ENCODE measurements at places on chromosomes 12 and 14.

DNA sequence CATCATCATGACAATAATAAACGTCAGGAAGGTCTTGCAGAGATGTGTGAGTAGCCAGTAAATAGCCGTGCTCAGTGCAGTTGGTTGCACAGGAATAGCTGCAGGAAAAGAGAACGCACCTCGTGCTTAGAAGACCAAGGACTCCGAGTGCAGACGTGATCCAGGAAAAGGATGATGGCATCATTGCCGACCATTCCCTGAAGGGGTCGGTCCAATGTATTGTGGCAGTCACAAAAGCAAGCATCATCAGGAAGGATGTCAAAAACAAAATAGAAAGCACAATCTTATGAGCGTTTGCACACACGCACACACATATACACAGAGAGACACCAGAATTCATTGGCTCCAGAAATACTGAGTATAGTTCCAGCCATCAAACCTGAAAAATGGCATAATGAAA lies 12.8 kb downstream of the DUSP6 start:
- DNase-seq, result no peak

DNA sequence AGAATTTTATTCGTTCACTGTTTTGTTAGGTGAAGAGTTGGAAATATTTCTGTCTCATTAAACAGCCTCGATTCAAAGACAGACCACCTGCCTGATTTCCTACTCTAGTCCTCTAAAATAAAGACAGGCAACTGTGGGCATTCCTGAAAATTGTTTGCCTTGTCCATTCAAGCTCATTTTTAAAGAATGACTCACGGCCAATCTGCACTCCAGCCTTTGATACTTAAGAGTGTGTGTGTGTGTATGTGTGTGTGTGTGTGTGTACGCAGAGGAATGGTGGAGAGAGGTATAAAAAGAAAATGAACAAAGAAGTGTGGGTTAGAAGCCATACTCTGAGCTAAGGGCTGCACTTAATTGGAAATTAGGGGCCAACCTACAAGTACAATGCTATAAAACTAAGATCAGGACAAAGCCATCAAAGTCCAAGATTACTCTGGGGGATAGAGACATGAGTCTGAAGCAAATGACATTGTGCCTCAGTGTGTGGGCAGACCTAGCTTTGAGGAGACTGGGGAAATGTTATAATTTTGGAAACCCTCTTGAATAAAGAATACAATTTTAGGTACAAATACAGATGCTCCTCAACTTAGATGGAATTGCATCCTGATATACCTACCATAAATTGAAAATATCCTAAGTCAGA lies 45.6 kb upstream of the SOCS2 start:
- no peak for DNase-seq

DNA sequence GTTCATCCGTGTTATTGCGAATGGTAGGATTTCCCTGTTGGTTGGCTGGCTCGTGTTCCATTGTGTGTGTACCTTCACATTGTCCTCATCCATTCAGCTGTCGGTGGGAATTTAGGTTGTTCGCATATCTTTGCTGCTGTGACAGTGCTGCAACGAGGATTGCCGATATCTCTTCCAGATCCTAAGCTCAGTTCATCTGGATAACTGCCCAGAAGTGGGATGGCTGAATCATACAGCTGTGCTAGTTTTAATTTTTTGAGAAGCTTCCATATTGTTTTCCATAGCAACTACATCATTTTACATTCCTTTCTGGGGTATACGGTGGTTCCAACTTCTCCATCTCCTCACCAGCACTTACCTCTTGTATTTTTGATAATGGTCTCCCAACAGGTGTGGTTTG lies 292.8 kb upstream of the SFSWAP start:
- no peak for DNase-seq

- no peak for DNase-seq
Observed at GRCh38 chr14:65877624-65878023, 465.1 kb downstream of the FUT8 start.

DNA sequence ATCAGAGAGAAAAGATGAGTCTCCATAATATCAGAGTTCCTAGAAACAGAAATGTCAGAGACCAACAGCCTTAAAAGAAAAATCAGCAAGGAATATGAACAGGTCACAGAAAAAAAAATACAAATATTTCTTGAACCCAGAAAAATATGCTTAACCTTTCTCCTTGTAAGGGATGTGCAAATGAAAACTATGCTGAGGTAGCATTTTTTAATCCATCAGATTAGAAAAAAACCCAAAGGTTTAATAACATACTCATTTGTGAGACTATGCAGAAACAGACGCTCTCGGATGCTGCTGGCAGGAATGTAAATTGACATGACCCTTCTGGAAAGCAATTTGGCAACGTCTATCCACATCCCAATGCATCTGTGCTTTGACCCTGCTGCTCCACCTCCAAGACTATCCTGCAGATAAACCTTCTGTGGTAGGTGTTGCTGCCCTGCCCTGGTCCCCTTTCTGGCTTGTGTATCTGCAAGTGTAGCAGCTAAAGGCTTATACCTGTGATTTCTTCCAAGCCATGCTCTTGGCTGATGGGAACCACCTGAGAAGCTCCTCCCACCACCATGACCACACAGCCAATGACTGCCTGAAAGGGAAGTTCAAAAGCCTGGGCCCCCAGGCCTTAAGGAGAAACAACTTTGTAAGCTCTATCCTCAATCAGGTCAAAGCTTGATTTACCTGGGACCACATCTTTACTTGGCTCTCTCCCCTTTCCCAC lies 49.4 kb downstream of the LTBP2 start:
- no peak for DNase-seq

DNA sequence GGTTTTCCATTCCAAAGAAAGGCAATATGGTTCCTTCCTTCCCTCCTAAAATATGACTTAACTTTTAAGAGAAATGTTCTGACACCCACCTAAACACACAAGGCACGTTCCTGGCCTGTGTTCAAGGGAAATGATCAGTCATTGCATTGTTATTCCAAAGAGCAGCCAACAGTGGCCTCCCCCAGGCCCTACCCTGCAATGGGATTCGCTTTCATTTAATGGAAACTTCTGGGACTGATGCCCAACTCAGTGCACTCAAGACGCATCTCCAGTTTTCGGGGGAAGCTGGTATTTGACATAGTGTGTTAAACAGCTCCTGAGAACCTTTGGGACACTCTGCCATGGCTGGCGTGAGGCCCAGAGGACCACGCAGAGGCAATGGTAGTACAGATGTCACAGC lies 65.9 kb downstream of the DDX51 start:
- DNase-seq, result no peak

DNA sequence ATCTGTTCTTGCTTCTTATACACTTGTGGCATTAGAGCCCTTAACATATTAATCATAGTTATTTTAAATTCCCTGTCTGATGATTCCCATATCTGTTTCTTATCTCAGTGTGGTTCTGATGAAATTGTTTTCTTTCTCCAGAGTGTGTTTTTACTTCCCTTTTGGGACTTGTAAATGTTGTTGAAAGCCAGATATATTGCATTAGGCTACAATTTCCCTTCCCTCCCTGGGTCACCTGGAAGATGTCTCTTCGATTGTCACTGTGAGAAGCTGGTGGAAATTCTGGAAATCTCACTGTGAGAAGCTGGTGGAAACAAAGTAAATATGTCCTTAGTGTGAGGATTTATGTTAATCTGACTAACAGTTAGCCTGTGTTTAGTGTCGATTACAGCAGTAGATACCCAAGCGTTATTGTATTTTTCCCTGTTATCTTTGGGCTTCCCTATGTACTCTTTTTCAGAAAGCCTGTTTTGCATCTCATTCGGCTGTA lies 717.3 kb downstream of the TRHDE start:
- DNase-seq, result no peak

DNA sequence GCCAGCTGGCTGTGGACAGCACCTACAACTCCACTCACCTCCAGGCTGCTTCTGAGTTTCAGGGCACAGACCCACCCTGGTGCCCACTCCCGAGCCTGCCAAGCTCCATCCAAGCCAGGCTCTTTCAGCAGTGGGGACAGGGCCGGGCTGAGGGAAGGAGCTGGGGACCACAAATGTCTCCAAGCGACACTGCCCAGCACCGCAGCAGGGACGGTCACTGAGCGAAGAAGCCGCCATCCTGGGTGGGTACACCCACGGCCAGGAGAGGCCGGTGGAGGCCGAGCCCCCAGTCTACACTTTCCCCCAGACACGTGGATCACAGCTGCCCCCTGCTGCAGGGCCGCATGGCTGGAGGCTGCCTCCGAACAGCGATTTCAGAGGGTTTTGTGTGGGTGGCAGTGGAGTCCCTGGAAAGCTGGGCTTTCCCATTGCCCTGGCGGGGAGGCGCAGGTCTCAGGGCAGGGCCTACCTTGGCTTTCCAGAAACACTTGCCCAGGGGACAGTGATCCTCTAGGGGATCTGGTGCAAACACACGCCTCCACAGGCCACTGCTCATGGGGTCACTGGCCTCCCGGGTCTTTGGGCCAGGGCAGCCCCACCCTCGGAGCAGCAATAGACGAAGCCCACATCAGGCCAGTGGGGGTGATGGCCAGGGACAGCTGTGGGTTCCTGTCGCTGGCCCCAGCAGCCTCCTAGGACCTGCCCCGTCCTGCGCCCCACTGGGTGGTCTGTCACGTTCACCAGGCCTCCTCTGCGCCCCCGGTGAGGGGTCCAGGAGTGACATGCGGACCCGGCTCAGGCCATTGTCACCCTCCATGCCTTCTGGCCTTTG lies 1.2 kb upstream of the GPR132 start:
- no peak for DNase-seq

DNA sequence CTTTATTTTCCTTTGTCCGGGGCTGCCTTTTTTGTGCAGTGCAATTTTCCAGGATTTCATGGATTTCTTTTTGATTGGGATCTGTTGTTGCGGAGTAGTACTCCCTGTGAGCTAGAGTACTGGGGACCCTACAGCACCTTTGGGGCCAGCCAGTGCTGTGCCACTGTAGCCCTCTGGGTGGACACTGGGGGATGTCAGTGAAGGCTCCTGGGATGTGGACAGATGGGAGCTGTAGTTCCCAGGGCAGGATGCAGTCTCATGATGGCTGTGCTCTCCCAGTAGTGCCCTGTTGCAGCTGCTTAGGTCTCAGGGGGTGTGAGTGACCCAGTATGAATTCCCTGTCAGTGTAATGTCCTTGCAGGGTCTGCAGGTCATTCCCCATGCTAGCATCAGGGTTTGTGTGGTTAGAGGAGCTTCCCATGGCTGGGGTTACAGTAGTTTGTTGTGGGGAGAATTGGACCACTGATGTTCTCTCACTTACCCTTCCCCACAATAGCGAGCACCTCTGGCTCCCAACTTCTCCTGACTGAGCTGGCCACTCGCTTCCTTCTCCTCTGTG lies 72.2 kb downstream of the BRMS1L start:
- no peak for DNase-seq

DNA sequence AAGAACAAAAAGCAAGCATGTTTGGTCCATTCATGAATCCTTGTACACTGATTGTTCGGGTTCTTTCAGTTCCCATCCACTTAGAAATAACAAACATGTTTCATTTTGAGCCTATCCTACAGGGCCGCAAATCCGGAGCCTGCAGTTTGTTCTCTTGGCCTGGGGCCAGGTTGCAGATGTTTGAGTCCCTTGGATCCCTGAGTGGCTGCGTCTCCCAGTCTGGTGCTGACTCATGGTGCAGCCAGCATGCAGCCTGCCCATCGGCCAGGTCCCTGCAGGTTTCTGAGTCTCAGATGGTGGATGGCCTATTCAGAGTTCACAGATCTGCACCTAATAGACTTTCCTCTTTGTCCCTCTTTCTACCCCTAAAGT lies 1.9 kb upstream of the DYNC1H1 start:
- DNase-seq, result no peak

DNA sequence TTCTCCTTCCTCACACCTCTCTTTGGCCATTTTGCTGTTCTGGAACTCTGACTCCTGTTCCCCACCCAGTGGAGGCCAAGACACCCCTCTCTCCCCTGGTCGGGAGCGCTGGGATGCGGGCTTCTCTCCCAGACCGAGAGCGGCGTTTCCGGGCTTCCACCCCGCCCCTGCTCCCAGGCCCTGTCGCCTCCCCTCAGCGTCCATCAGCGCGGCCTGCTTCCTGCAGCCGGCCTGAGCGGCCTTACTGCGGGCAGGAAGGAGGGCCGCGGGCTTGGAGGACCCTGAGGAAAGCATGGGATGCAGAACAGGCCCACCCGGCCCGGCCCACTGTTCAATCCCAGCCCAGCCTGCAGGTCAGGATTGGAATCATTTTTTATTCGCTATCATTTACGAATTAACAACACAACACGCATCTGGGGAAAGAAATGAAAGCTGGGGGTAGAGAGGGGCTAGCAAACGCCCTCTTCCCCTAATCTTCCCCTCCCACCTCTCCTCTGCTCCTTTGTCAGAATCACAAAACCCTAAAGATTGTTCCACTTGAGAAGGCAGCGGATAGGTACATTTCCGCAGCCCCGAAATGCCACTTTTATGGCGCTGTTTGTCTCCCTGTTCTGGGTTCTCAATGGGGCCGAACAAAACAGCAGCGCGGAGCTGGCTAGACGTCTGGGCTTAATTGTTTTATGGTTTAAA lies 3.8 kb upstream of the HOXC8 start:
- DNase-seq, result no peak

DNA sequence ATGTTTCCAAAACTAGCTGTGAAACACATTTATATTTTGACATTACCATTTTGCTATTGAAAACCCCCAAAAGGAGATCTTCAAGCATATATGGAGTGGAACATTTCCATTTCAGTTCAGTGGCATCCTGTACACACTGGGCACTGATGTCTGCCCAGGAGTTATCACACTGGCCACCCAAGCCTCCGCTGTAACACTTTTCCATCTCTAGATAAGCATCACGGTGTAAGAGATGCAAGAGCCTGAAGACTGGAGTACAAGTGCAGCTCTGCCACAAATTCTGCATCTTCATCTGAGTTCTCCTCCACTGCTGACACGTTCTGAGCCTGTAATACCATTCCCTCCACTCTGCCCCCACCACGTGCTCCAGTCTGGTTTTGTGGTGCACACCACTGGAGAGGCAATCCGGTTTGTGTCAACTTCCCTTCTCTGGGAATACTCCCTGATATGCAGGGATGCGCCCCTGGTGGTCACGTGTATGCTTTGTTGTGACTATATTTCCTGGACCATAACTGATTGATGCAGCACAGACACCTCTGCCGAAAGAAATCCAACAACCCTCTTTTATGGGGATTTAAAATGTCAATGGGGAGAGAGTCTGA lies 12.7 kb downstream of the SPTLC2 start:
- no peak for DNase-seq

DNA sequence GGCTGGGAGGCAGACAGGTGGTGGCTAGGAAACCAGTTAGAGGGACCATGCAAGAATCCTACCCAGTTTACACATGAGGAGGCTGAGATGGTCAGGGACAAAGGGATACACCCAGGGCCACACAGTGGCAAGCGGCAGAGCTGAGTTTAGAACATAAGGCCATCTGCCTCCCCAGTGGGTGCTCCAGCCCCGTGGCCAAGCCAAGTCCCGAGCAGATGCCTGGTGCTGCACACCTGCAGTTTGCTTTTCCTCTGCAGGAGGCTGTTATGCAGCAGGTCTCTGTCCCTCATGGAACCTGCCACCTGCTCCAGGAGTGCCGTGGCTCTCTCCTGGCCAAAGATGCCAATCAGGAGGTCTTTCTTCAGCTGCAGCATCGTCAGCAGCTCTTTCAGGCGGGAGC lies 70.8 kb downstream of the SYNE3 start:
- DNase-seq, result no peak

Data from KG1 (cell line).